ENCODE measurements at places on chromosomes 6 and 20.

GRCh38 chr20:34579191-34579978, 20.9 kb downstream of the MAP1LC3A start:
- no peak for DNase-seq

DNA sequence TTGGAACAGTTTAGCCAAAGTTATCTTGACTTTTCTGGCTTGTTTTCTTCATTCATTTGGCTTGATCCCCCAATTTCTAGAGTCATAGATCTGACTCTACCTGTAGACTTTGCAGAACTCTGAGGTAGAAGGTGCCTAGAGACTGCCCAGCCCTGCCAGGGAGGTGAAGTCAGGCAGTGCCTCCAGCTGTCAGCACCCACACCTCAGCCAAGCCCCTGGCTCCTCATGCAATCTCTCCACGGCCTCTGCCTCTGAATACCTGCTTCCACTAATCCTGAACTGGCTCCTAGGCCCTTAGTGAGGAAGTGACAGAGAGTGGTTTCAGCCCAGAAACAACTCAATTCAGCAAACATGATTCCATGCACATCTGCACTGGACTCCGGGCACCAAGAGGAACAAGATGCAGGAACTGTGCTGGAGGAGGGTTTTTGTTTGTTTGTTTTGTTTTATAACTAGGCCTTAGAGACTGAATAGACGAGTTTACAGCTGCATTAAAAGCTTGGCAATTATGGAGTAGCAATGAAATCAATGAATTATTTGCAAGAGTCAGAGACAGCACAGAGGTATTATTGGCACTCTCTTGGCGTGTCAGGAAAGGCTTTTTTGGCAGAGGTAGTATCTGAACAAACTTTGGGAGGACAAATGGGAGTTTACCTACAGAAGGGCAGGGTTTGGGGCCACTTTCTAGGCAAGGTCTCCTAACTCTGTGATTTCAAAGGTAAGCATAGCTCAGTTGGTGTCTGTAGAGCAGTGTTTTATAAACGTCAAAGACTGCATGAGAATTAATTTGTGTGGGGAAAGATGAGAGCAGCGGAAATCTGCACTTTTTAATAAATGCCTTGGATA, 25.2 kb downstream of the TGM3 start:
- DNase-seq = no peak

DNA sequence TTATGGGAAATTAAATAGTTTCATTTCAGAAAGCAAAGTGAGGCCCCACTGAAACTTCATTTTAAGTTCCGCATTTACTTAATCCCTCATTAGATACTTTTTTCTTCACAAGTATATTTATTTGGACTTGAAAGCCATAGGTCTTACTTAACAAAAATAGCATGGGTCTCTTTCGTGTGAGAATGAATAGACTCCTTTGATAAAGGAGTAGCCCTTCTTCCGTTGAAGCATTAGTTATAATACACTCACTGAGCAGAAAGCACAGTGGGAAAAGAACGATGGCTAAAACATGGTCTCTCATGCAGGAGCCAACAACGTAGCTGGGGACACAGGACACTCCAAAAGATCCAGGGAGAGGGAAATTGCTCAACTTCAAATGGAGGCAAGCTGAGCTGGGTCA, 130.4 kb downstream of the SLC23A2 start:
- no peak for DNase-seq

DNA sequence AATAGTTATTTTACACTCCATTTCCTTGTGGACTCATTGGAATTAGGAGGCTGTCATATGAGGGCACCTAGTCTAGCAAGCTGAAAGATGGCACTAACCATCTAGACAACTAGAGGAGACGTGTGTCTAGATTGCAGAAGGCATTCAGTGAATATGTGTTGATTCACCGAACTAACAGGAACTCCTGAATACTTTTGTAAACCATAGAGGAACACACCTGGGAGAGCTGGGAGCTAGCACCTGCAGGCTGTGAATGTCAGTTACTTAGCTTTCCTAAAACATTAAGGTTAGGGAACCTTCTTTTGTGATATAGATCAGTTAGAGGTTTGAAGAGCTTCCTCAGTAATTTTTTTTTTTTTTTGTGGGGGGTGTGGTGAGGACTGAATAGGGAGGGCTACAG, 7.7 kb downstream of the OPN5 start:
- DNase-seq = no peak

- no peak for DNase-seq
Observed at GRCh38 chr20:19411811-19412210, 199.4 kb downstream of the SLC24A3 start.

GRCh38 chr6:154058963-154059680, 20.1 kb downstream of the OPRM1 start:
- DNase-seq = no peak

GRCh38 chr20:32772046-32772445, 9.9 kb downstream of the DNMT3B start:
- DNase-seq = no peak

DNA sequence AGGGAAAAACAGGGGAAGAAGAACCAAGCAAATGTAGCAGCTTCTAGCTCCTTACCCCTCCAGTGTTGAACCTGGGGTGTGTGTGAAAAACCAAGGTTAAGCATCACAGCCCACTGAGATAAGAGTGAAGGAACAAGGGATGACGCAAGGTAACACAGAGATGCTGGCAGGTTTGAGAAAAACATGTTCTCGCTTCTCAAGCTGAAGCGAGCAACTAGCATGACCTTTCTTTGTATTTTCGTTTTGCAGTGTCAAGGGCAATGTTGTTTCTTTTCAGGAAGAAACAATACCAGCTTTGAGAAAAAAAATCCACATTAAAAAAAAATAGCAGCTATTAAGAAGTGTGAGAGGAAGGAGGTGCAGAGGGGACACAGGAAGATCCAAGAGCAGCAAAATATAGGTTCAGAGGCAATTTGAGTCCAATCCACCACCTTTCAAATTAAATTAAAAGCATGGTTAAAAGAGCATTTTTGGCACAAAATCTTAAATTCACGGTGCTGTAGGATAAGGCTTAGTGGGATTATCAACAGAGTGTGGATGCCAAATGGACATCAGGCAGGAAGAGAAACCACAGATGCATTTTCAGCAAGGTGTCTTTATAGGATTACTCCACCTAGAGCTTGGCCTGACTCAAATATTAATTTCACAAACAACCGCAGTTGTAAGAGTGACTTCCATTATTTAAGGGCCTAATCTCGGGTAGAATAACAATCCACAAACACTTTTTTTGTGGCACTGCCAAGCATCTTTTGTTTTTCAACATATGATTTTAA, 70.9 kb downstream of the SYNE1 start:
- no peak for DNase-seq

DNA sequence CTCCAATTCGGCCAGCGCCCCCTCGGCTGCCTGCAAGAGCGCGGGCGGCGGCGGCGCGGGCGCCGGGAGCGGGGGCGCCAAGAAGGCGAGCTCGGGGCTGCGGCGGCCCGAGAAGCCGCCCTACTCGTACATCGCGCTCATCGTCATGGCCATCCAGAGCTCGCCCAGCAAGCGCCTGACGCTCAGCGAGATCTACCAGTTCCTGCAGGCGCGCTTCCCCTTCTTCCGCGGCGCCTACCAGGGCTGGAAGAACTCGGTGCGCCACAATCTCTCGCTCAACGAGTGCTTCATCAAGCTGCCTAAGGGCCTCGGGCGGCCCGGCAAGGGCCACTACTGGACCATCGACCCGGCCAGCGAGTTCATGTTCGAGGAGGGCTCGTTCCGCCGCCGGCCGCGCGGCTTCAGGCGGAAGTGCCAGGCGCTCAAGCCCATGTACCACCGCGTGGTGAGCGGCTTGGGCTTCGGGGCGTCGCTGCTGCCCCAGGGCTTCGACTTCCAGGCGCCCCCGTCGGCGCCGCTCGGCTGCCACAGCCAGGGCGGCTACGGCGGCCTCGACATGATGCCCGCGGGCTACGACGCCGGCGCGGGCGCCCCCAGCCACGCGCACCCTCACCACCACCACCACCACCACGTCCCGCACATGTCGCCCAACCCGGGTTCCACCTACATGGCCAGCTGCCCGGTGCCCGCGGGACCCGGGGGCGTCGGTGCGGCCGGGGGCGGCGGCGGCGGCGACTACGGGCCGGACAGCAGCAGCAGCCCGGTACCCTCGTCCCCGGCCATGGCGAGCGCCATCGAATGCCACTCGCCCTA, 963 bp downstream of the FOXF2 start:
- no peak for DNase-seq

DNA sequence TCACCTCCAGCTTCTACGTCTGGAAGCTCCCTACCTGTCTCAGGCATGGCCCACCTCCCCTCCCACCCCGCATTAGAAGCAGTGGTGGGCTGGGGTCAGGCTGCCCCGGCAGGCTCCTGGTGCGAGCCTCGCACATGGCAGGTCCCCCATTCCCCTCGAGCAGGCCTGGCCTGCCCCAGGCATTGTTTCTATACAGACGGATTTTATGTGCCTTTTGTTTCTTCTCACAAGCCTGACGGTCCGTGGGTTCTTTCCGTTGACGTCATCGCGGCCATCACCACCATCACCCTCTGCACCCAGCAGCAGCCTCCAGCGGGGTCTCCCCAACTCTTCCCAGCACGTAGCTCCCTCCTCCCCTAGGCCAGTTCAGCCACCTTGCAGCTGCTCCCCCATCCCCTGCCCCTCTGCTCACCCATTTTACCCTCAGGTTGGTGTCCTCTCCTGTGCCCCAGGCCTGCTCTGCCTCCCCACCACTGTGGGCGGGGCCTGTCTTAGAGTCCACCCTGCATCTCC, 4.6 kb downstream of the CST7 start:
- no peak for DNase-seq

DNA sequence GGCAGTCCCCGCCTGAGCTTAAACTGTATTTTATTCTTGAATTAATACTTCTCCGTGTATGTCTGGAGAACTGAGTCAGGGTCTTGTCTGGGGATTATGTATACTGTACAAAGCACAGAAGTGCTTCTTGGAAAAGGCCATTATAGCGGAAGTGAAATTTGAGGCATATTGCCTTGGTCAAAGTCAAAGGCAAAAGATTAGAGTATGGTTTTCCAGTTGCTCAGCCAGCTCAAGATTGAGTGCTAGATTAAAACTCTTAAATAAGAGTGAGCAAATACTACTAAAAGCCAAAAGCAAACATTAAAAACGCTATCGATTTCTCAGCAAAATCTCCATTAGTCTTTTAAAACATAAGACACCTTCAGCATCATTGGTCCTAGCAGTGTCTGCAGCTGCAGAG, 207.7 kb upstream of the MAN1A1 start:
- no peak for DNase-seq

- DNase-seq = no peak
Observed at GRCh38 chr20:51014797-51015722, 7.8 kb downstream of the KCNG1 start.

GRCh38 chr6:403659-404655, 12.4 kb downstream of the IRF4 start:
- DNase-seq = no peak

GRCh38 chr6:14758421-14759081, 487.3 kb upstream of the JARID2 start:
- DNase-seq = no peak

- no peak for DNase-seq
Observed at GRCh38 chr6:36985417-36985807, 584 bp downstream of the MTCH1 start.

GRCh38 chr6:44824567-44824966, 437.1 kb downstream of the CDC5L start:
- DNase-seq = no peak

DNA sequence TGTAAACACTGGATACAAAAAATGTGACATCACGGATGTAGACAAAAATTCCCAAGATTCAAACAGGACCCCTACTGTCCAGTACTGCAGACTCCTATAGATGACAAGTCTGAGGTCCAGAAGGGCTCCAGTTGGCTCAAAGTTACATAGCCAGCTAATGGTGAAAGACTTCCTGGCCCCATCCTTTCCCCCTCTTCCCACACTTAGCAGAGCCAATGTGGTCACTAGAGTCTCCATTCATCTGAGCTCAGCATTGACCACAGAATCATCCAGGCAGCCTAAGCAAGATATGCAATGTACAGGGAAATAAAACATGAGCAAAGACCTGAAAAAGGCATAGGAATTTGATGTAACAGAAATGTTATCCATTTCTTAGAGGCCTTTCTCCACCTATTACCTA, 180.5 kb downstream of the ADAT2 start:
- DNase-seq = no peak

DNA sequence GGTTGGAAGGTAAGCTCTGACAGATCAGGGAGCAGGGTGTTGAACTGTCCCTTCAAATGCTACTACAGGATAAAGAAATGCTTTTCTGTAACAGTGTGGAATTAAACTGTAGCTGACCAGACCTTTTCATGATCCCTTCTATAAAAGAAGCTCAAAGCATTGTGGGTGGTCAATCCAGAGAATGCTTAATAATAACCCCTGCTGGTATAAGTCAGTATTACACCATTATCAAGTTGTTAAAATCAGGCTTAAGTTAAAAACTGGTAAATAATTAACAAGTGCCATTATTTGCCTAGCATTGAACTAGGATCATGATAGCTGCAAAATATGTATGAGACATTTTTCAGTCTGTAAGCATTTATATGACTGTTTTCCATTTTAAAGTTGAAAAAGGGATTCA, 468.9 kb downstream of the PKHD1 start:
- DNase-seq = no peak

- DNase-seq = no peak
Observed at GRCh38 chr20:11080781-11081377, 407.1 kb upstream of the JAG1 start.

DNA sequence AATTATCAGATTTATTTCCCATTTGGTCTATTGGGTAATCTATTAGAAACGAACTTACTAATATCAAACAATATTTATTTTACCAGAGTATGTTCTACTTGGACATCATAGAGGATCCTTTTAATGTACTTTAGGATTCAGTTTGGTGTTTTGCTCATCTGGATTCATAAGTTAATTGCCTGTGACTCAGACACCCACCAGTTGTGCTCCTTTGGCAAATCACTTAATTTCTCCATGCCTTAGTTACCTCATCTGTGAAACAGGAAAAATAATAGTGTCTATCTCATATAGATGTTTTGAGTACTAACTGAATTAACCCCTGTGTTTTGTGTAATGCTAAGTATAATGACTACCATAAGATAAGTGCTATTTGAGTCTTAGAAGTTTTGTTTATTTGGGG, 292.1 kb downstream of the LAMA2 start:
- no peak for DNase-seq

DNA sequence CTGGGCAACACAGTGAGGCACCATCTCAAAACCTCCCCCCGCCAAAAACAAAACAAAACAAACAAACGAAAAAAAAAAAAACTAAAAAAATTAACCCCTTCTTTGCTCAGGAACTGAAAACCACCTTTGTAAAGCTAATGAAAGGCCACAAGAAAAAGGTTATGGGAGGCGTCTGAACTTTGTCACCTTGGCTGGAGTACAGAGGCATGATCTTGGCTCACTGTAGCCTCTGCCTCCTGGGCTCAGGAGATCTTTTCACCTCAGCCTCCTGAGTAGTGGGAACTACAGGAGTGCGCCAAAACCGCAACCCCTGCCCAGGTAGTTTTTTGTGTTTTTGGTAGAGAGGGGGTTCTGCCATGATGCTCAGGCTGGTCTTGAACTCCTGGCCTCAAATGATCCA, 337.9 kb downstream of the TBC1D32 start:
- DNase-seq = no peak
